ENCODE measurements at places on chromosomes 16 and 17.

GRCh38 chr16:88917146-88917914, 50.9 kb upstream of the PABPN1L start:
- DNase-seq, result no peak

- DNase-seq, result no peak
Observed at GRCh38 chr17:71970312-71970711, 150.5 kb upstream of the SOX9 start.

DNA sequence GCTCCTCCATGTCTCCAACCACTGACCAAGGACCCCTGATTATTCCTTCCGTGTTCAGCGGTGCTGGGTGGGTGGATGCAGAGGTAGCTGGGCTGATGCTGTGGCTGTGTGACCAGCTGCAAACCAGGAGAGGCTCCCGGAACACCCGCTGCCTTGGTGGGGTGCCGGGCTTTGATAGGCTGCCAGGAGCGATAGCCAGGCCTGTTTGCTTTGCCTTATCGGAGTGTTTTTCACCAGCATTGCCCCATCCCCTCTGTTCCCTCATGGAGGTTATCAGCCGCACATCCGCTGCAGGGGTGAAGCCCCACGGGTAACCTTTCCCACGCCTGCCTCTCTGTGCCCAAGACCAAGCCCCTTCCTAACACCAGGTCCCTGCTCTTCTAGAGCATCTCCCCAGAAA, 354.3 kb downstream of the C16orf95 start:
- DNase-seq, result no peak

DNA sequence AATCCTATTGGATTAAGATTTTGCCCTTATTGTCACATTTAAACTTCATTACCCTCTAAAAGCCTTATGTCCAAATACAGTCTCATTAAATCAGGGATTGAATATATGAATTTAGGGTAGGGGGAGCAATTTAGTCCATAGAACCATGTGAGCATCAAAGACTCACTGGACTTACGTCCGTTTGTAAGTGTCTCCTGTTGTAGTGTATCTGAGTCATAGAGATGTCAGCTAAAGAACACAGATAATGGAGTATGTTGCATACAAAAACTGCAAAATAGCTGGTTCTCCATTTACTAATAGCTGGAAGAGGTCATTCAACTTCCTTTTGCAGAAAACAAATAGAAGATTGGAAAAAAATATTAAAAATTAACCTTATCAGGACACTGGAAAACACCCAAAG, 599.1 kb upstream of the SOX9 start:
- no peak for DNase-seq

GRCh38 chr16:80387318-80387921, 153.4 kb upstream of the DYNLRB2 start:
- no peak for DNase-seq

- DNase-seq, result no peak
Observed at GRCh38 chr17:76996741-76997694, 128.8 kb downstream of the MGAT5B start.

DNA sequence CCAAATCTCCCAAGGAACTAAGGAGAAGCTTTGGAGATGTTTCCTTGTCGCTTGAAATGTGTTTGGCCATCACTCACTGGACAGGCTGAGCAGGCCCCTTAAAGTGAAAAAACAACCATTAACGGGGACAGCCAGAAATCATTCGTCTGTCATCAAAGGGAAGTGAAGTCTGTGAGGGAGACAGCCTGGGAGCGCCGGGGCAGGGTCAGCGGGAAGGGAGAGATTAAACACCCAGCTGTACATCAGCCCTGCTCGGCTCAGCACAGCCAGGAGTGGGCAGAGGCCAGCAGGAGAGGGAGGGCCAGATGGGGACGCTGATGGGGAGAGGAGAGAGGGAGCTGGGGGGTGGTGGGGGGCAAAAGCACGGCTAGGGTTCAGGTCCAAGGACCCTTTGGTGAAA, 105.1 kb downstream of the SDK2 start:
- no peak for DNase-seq

DNA sequence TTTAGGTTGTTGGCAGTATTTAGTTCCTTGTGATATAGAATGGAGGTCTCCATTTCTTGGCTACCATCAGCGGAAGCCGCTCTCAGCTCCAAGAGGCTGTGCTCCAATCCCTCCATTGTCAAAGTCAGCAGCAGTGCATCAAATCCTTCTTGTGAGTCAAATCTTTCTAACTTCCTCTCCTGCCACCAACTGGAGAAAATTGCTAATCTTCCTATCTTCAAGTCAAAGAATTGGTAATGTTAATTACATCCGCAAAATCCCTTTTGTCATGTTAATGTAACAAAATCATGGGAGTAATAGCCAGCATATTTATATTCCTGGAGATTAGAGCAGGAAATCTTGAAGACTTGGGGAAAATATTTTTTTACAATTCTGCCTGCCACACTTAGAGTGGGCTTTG, 436.4 kb upstream of the DYNLRB2 start:
- no peak for DNase-seq

DNA sequence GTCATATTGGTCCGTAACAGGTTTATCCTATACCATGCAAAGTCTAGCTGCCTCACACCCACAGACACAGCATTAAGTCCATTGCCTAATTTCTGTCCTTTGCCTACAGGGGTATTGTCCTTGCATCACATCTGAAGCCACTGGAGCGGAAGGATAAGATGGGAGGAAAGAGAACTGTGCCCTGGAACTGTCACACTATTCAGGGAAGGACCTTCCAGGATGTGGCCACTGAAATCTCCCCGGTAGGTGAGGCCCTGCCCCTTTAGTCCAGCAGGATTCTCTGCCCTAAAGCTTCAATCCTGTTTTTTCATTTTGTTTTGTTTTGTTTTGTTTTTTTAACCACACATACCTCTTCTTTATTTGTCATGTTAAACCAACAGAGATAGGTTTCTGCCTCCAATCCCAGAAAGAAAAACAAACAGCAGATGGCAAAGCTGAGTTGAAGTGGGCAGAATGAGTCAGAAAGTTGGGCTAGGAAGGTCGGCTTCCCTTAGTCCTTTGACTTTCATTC, 2.2 kb upstream of the EFTUD2 start:
- no peak for DNase-seq

- DNase-seq, result no peak
Observed at GRCh38 chr17:3020381-3020780, 43.0 kb downstream of the OR1D5 start.

- DNase-seq, result no peak
Observed at GRCh38 chr16:86396901-86397311, 113.4 kb upstream of the FOXF1 start.

- no peak for DNase-seq
Observed at GRCh38 chr16:24853830-24854229, 8.1 kb downstream of the SLC5A11 start.

- no peak for DNase-seq
Observed at GRCh38 chr16:72815348-72816318, 232.3 kb downstream of the ZFHX3 start.

DNA sequence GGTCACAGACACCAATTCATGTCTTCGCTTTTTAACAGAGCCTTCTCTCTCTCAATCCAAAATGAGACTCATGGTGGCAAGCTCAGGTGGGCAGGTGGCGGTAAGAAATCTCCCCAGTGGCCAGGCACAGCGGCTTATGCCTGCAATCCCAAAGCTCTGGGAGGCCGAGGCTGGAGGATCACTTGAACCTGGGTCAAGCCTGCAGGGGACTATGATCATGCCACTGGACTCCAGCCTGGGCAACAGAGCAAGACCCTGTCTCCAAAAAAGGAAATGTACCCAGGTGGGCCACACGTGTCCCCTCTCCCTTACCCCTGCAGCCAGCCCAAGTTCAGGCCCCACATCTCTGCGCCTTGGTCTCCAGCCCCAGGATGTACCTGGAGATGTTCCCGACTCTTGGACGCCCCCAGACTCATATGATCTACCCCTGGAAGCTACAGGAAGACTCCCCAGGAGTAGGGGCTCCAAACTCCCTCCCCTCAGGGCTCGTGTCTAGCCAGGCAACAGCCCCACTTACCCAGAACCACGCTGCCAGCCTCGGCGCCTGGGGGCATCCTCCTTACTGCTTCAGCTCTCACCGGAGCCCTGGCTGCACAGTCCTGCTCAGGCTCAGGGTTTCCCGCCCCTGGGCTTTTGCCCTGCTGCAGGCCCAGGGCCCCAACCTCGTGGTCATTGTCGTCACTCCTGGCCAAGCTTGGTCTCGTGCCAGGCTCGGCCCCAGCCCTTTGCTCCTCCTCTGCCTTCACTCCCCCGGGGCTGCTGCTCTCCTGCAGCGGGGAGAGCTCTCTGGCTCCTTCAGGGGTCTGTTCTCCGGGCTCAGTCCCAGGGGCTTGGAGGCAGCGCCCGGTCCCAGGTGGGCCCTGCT, 16.2 kb downstream of the MYLK3 start:
- DNase-seq, result no peak

- DNase-seq, result no peak
Observed at GRCh38 chr16:63447121-63447520, 1410.9 kb upstream of the CDH8 start.

DNA sequence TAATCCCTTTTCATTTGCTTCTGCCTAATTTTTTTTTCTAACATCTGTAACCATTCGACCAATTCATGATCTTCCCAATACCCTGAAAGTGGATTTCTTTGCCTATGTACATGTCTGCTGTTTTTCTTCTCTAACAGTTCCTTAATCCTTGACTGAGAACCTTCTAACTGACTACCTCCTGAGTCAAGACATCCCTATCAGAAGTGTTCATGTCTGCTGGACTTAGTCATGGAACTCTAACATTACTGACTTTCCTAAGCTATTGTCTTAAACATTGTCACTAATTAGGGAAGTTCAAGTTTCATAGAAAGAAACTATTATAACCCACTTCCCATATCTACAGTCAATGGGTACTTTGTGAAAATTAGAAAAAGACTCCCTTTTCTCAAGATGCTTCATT, 52.4 kb upstream of the IRX5 start:
- DNase-seq, result no peak

DNA sequence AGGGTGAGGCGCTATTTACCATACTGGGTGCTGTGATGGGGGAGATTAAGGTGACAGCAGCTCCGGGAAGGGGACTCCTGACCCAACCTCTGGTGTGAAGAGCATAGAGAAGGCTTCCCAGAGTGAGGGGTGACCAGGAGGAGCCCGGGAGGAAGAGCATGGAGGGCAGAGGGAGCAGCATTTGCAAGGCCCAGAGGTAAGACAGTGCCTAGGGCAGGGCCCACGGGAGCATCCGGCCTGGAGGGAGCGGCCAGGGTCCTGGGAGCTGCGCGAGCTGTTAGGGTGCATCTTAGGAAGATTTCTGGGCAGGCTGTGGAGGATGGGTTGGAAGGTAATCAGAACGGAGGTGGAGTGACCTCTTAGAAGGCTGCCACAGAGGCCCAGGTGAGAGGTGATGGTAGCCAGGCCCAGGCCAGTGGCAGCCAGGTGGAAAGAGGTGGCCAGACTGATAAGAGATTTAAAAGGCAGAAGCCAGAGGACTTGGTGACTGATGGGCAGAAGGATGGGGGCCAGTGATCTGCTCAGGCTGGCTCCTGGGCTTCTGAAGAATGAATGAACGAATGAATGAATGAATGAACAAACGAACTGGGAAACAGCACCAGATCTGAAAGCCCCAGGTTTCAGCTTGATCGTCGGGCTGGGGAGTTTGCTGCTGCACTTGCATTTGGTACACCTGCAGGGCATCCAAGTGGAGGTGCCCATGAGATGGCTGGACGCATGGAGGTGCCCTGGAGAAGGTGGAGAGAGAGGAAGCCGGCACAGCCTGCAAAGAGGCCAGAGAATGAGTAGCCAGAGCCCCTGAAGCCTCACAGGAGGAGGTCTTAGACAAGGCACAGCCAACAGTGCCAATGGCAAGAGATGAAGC, 13.0 kb upstream of the TMEM92 start:
- DNase-seq, result no peak

GRCh38 chr17:81984773-81985410, 7.5 kb downstream of the ASPSCR1 start:
- no peak for DNase-seq

DNA sequence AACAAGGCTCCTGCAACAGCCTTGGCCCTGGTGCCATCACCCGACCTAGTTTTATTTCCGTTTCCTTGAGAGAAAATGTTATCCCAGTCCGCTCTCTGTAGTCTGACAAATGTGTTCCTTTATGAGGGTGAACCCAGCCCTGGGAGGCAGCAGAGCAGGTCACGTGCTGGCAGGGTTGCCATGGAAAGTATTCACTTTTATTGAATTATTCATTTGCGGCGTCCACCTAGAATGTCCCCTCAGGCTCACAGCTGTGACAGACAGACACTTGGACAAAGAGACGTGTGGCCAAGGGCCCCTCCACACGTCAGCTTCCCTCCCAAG, 90.0 kb downstream of the WSCD1 start:
- DNase-seq, result no peak

GRCh38 chr17:44113868-44114840, 9.3 kb downstream of the HDAC5 start:
- DNase-seq, result no peak

GRCh38 chr17:46777943-46778915, 40.3 kb downstream of the WNT3 start:
- no peak for DNase-seq

Measured in bone marrow (tissue), 2 donors.